Hematopoietic multipotent progenitor cell treated with erythropoietin and hydrocortisone succinate and interleukin-3 and kit ligand, for 6 days (in vitro differentiated cells): ENCODE measurements at places on chromosomes 7 and 10.
A peak's percentile ranks its signal among the peaks of the same experiment; 100 is the strongest.

DNA sequence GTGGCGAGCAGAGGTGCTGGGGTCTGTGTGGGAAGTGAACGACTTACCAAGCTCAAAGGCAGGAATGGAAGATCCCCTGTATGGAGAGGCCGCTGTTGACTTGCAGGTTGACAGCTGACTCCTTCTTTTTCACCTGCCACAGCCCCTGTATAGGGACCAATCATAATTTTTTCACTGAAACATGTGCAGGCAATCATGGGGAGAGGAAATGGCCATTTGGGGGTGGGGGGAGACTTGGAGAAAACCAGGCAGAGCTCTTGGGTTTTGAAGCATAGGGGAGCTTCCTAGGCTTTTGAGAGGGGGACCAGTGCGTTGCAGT lies 101.4 kb downstream of the WDR37 start:
- DNase-seq: no peak

GRCh38 chr7:79293655-79294142 lies 159.8 kb downstream of the MAGI2 start:
- DNase-seq: no peak

GRCh38 chr7:108290459-108291151 lies 160.4 kb upstream of the LAMB4 start:
- no peak for DNase-seq

DNA sequence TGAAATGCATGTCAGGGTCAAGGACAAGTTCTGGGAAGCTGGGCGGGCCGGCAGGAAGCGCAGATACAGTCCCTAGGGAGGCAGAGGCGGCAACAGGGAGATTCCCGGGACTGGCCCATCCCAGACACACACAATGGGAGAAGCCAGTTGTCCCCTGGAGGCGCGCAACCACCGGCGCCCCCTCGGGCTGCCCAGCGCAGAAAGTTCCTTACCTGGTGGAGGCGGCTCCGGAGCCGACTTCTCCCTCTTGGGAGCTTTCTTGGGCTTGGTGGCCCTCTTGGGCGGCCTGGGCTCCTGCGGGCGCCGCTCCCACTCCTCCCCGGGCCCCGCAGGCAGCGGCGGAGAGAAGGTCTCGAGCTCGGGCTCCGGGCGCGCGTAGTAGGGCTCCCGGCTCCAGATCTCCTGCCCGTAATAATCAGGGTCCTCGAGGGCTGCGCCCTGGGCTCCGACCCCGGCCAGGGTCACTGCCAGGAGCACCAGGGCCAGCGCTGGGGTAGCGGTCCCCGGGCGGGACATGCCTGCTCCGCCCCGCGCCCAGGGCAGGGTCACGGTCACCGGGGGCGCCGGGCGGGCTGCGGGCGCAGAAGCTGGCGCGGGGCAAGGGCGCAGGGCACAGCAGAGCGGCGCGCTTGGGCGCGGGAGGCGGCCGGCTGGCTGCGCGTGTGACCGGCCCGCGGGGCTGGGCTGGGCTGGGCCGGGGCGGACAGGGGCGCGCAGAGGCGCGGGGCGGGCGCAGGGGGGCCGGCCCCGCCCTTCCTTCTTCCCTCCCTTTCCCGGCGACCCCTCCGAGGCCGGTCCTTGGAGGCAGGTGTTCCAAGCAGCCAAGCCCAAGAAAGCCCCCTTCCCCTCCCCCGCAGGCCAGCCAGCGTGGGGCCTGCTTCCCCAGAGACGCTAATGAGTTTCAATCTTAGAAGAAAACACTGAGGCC lies at the start of gene CPXM2:
CPXM2 (minus strand) TSS at position 664 of the 928 bp plus-strand sequence; CDS start at position 516, 148 bp downstream.
- DNase-seq: no peak

DNA sequence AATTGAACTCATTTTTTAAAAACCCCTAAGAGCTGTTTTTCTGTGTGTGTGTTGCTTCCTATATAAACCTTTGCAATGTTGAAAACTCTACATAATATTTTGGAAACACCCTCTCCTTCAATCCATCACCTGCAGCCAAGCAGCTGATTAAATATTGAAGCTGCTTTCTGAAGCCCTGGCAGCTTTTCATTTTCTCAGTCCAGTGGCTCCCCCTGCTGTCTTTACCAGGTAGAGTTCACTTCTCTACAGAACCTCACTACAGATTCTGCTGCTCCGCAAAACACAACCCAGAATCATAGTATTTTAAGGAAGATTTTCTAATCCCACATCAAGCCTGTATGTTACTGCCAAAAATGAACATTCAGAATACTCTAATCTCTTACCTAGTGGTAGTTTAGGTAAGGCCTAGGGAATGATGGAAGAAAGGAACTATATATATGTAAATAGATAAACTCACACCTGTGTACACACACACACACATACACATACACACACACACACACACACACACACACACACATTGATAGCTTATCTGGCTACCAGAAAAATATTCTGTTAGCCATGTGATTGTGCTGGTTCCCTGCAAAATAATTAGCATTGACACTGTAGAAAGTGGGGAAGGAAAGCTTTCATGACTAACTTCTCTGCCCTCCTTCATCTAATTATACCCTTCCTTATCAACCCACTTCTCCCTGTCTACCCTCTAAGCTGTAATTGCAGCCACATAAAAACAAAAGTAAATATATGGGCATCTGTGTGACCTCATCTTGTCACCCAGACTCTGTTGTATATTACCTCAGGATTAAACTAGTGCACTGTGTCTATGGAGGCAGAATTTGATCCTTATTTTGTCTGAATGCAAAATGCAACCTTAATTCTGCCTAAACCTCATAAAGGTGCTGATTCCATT lies 229.5 kb upstream of the FZD1 start:
- DNase-seq: peak; percentile 59

- no peak for DNase-seq
Measured at GRCh38 chr10:7263616-7264015, 147.2 kb downstream of the SFMBT2 start.

GRCh38 chr10:23467012-23467411 lies 28.1 kb downstream of the OTUD1 start:
- no peak for DNase-seq

- no peak for DNase-seq
Measured at GRCh38 chr7:110983822-110984456, 107.0 kb upstream of the LRRN3 start.

DNA sequence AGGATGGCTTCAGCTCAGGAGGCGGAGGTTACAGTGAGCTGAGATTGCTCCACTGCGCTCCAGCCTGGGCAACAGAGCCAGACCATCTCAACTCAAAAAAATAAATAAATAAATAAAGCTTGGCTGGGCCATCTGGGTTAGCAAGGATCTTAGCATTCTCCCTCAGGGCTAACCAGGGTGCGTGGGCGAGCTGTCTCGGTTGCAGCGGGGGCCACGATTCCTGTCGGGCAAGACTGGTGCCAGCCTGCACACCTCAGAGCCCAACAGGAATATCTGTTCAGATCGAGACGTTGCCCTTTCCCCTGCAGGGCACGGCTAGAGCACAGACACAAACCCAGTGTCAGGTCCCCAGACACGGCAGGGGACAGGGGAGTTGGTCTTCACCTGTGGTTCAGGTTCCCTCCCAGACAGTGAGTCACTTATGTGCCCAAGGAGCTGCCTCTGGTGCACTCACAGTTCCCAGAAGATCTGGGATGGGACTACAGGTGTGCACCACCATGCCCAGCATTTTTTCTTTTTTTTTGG lies 75.5 kb upstream of the GTF2I start:
- DNase-seq: no peak

DNA sequence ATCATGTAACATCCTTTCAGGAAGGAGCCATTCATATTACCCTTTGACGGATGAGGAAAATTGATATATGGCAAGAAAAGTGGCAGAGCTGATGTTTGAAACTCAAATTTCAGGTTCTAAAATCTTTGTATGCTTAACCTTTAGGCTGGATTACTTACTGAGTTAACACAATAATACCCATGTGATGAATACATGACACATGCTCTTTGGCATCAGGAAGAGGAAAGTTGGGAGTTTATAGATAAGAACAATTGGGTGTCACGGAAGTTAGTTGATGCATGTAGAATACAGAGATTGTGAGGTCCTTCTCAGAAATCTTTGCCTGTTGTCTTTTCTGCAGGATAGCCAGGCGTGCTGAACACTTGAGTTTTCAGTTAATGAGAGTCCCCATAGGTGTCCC lies 572.1 kb upstream of the POM121L12 start:
- no peak for DNase-seq

GRCh38 chr10:105714728-105715127 lies 1073.6 kb downstream of the SORCS3 start:
- no peak for DNase-seq
